H9 (cell line): ENCODE measurements at places on chromosomes 13 and 19.

GRCh38 chr19:35403116-35403760 lies 32.4 kb downstream of the GPR42 start:
- no peak overlapping the region for H3K4me3 ChIP-seq
- H3K4me1 ChIP-seq, result no peaks in the 10 kb centered on the region
- H3K36me3 ChIP-seq, result no peaks in the 10 kb centered on the region
- no peaks in the 10 kb centered on the region for H3K27me3 ChIP-seq
- DNase-seq, result no peak
- no peak overlapping the region for H3K27ac ChIP-seq

DNA sequence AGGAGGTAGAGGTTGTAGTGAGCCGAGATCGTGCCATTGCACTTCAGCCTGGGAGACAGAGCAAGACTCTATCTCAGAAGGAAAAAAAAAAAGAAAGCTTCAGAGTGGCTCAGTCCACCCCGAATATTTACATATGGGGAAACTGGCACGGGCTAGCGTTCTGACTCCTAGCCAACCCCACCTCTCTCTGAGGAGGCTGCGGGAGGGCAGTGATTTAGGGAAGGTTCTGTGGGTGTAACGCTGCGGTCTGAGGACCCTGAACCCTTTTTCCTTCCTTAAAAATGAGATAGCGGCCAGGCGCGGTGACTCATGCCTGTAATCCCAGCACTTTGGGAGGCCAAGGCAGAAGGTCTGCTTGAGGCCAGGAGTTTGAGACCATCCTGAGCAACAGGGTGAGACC lies 5.0 kb downstream of the LRRC25 start:
- no peaks in the 10 kb centered on the region for H3K27me3 ChIP-seq
- peaks cover 5% of the 10 kb centered on the region; the same call in 1 of the 2 replicates for H3K36me3 ChIP-seq
- H3K4me3 ChIP-seq, result no peak overlapping the region

GRCh38 chr19:10288662-10289166 lies 1.0 kb upstream of the ICAM5 start:
- H3K4me3 ChIP-seq, result peak overlapping the region; percentile 59
- peak; percentile 84 for DNase-seq
- H3K27me3 ChIP-seq, result peaks cover 44% of the 10 kb centered on the region

GRCh38 chr19:48152551-48152950 lies 17.6 kb downstream of the LIG1 start:
- no peaks in the 10 kb centered on the region for H3K4me1 ChIP-seq
- H3K36me3 ChIP-seq, result peaks cover 10% of the 10 kb centered on the region; the same call in 2 of the 3 replicates
- H3K27ac ChIP-seq, result no peak overlapping the region

DNA sequence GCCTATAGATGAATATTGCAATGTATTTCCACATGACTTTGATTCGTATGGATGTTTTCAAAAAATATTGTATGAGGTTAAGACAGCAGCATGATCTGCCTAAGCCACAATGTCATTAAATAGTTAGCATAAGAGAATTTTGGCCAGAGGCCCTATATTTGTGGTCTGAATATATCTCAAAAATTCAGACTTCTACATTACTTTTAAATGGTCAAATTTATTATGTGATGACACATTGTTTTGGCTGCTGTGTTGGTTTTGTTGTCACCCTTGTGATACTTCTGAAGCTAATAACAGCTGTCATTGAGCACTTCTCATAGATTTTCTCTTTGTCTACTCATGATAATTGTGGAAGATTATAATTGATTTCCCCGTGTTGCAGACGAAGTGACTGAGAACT lies 288.2 kb downstream of the MYO16 start:
- DNase-seq, result no peak
- H3K27me3 ChIP-seq, result no peaks in the 10 kb centered on the region
- no peak overlapping the region for H3K4me3 ChIP-seq
- H3K36me3 ChIP-seq, result no peaks in the 10 kb centered on the region
- no peak overlapping the region for H3K27ac ChIP-seq
